IPS DF 19.7 (cell line): ENCODE measurements at places on chromosomes 7 and 10.

DNA sequence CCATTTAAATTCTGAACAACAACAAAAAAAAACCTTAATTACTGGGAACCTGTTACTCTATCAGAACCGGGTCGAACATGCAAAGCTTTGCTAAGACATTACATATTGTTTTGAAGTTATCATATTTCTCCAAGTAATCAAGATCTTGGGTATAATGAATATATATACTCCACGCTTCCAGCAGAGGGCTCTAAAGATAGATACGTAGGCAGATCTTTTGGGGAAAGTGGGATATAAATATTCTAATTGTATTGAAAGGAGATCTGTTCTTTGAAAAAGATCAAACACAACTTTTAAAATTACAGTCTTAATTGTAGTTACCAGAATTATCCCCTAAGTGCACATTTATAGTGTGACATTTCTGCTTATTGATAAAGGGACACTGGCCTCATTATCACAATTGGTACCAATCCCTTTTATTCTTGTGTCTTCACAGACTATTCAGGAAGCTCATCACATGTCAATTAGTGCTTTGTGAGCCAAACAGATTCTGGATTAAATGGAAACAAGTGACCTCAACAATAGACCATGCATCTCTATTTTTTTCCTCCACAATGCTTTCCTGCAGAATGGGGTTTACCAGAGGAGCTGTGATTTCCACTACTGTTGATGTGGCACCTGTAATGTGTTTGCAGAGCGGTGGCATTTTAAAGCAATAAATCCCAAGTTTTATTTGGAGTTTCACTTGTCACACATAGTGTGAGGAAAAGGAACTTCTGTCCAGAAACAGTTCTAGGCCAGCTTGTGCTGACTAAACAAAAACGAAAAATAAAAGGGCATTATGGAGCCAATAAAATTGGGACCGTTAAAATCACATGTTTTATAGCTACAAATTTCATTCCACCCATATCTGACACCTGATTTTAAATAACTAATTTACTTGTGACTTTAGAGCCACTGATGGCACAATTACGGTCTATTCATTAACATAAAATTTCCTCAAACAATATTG lies 122.4 kb downstream of the CTTNBP2 start:
- DNase-seq, result no peak

- DNase-seq, result peak; percentile 72
Observed at GRCh38 chr10:52818019-52818418, 45.4 kb upstream of the MBL2 start.

GRCh38 chr10:127525686-127526085 lies 23.4 kb upstream of the NPS start:
- no peak for DNase-seq

DNA sequence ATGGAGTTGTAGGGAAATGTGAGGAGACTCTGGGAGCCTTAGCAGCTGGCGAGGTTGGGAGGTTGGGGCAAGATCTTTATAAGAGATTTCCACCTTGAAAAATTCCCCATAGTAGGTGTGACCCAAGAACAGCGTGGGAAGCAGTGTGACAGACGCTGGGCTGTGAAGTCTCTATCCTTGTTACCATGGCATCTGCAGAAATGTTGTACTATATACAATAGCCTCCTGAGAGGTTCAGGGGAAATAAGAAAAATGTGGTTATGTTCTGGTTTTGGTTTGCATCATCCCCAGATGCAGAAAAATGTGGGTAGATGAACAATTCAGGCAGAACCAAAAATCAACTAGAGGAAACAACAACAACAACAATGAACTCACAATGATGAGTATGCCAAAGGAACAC lies 498.6 kb downstream of the SH2D4B start:
- no peak for DNase-seq

DNA sequence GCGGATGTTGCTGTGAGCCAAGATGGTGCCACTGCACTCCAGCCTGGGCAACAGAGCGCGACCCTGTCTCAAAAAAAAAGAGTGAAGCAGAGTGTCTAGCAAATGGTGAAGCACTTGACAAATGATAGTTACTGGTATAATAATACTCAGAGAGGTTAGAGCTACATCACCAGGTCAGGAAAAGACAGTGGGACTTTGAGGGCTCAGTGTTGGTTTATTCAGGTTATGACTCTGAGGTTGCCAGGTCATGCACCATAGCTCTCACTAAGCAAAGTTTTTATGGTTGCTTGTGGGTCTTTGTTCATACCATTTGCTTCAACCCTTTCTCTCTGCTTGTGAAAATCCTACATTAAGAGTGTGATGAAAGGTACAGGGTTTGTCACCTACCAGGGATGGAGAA lies 13.6 kb downstream of the MRPS33 start:
- DNase-seq, result no peak

GRCh38 chr7:112001091-112001826 lies 204.9 kb downstream of the DOCK4 start:
- no peak for DNase-seq
